MM.1S (cell line): ENCODE measurements at places on chromosomes 7 and 10.
A peak's percentile ranks its signal among the peaks of the same experiment; 100 is the strongest.

- DNase-seq: no peak
Observed at GRCh38 chr10:21424459-21424861, 101.0 kb downstream of the SKIDA1 start.

DNA sequence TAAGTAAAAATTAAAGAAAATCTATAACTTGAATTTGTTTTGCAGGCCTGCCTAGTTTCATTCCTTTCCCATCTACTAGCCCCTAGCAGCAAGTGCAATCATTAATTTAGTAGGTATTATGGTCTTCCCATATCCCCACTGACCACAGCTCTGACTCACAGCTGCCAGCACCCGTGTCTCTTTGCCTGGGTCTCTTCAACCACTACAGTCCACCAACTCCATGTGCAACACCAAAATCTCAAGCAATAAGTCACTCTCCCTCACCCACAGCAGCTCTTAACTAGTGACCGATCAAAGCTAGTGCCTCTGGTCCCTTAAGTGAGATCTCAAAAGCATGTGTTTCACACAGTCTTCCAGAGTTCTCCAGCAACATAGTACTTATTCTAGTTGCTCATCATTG lies 26.0 kb upstream of the THSD7A start:
- DNase-seq: no peak

DNA sequence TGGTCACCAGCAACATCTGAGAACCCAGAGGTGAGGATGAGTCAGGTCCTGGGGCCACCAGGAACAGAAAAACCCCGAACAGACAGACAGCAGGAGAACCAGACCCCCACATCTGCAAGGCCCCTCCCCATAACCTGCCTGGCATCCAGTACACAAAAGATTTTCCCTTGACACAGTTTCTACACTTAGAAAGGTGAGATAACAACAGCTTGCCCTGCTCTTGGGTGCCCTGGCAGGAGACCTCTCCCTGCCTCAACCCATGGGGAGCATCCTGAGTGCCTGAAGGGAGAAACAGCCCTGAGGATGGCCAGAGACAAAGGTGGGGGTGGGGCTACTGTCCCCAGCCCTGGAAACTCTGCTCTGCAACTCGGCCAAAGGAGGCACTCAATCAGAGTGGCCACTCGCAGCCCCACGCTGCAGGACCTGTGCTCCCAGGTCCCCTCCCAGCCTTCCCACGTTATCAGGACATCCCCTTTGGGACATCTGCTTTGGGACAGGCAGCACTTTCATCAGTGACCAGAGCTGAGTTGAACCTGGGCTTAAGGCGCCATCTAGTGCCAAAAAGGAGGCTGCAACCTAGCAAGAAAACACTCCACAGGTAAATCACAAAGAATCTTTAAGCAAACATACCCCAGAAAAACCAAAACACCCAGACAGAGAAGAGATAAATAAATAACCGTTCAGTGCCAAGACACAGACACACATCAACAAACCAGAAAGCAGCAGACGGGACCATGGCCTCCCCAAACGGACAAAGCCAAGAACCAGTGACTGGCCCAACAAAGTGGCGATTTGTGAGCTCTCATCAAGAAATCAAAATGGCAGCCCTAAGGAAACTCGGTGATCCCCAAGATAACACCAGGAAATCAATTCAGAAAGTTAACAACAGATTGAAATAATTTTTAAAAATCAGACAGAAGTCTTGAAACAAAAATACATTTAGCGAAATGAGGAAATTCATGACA lies 233.7 kb downstream of the PTPRN2 start:
- DNase-seq: peak; percentile 50

DNA sequence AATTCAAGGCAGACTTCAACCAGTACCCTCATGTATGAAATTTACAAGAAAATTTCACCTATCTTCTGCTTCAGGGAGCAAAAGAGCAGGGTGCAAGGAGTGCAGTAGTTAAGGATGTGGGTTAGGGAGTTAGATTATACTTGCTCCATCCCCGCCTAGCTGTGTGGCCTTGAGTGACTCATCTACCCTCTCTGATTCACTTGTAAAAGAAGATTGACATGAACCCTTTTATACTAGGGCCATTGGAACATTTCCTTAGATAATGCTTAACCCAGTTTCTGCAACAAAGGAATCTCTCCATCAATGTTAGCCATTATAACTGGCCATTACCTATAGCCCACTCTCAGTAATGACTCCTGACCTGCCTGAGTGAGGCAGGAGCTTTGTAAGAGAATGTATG lies 10.2 kb upstream of the HSPA12A start:
- no peak for DNase-seq

DNA sequence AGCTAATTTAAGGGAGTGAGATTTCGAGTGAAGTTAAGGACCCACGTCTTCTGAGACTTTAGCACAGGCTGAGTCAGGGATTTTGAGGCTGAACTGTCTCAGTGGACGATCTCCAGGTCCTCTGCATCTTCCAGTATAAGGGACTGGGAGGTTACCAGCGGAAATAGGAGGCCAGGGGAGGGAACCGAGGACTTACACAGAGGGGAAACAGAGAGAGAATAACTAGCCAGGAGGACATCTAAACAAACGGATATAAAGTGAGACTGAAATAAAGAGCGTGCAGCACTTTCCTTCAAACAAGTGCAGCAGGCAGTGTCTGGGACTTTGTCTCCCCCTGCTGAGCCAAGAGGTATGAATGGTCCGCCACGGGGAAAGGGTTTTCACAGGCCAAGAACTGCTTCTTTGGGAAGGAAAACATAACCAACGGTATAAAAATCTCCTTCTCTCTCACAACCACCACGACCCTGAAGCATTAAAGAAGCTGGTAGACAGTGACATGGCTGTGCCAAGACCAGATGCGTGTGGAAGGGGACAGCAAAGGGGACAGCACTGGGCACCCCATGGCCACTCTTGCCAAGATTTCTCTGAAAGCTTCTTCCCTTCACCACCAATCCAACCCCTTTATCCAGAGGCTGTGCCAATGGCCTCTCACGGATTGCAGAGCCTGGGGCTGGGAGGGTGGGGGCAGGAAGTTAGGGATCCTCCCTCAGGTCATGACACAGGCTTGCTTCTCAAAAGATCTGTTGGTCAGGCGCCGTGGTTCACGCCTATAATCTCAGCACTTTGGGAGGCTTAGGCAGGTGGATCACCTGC lies 72.0 kb downstream of the SLC37A3 start:
- DNase-seq: peak; percentile 70

- no peak for DNase-seq
Observed at GRCh38 chr7:66696774-66697191, 43.8 kb upstream of the RABGEF1 start.

DNA sequence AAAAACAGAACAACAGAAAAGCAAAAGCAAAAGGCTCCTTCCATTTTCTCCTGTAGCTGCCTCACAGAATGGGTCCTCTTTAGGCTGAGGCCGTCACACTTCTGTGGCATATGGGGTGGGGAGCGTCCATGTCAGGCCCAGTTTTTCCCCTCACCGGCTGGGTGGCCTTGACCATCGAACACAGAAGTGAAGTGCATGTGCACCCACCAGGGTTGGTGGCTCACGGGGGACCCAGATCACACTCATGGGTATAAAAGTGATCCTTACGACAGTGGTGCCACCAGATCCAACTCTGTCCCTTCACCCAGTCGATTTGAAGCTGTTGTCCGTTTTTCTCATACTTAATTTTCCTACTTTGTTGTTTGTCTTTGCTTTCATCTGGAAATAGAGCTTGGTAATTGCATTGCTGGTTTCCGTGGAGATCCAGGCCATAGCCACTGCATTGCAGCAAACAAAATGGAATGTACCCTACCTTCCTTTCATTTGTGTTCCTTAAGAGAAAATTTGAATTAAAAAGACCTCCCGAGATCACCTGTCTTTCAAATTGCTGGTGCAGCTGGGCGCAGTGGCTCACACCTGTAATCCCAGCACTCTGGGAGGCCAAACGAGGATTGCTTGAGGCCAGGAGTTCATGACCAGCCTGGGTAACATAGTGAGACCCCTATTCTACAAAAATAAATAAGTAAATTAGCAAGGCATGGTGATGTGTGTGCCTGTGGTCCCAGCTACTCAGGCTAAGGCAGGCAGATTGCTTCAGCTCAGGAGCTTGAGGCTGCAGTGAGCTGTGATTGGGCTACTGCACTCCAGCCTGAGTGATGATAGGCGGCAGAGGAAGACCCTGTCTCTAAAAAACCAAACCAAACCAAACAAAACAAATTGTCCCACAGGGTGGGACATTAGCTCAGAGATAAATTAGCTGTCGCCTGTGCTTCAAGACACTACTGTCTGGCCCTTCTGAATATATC lies 10.7 kb upstream of the GJD4 start:
- DNase-seq: no peak

- no peak for DNase-seq
Observed at GRCh38 chr10:71600849-71601248, 118.7 kb downstream of the C10orf105 start.
